K562 (cell line): ENCODE measurements at places on chromosomes 16 and 17. TPM values are rescaled to one million over a fixed set of nuclear protein-coding genes. Genes with fewer than 3 reads are reported as not detected.

The OTOP3 gene
- polyA plus RNA-seq = not detected in 2 replicates

The NOG gene
- not detected in 2 replicates for polyA plus RNA-seq

The LGALS9B gene
- not detected in 2 replicates for polyA plus RNA-seq

The GPR139 gene
- polyA plus RNA-seq = not detected in 2 replicates

The ARHGAP23 gene
- polyA plus RNA-seq = 0.69 and 1.6 TPM in 2 replicates

The TBC1D3C gene
- polyA plus RNA-seq = not detected in 2 replicates

The PERCC1 gene
- polyA plus RNA-seq = not detected in 2 replicates

The SCARF1 gene
- 0.80 and 2.1 TPM in 2 replicates for polyA plus RNA-seq

The FTO gene
- polyA plus RNA-seq = 12.3 and 14.0 TPM in 2 replicates
